ENCODE measurements at places on chromosomes 3 and 15.

GRCh38 chr15:56886363-56886931 is 32.0 kb upstream of the TCF12 start:
- no peak for DNase-seq

- DNase-seq: no peak
Observed at GRCh38 chr3:195080571-195081151, 190.3 kb downstream of the XXYLT1 start.

DNA sequence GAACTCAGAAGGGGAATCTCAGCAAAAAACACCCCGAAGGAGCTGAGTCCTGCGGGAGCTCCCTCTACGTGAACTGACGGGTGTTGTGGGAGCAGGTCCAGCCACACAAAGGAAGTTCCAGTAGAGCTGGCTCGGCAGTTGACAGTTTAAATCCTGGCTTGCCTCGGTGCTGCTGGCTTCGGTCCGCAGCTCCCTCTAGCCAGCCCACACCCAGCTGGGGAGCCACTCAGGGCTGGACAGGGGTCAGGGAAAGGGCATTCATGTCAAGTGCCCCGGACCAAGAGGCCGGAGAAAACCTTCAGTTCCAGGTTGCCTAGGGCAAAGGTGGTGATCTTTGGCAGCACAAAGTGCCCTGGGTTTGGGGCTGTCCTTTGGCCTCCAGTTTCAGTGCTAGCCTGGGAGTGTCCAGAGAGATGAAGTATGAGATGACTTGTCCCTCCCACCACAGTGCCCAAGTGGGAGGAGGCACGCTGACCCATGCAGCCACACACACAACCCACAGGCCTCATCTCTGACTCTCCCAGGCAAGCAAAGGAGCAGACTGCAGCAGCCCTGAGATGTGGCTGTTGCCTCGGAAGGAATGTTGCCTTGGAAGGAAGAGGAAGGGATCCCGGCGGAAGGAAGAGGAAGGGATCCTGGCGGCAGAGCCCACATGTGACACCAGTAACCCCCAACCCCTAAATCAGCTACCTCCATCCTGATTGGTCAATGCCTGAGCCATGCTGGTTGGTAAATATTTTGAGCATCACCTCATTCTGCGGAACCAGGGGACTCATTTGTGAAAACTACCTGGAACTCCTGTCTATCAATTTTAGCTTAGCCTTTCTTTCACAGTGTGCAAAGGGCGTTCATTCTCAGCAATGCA is 13.9 kb upstream of the ANPEP start:
- DNase-seq: no peak

GRCh38 chr3:159787794-159788205 is 200.8 kb upstream of the IL12A start:
- DNase-seq: no peak

DNA sequence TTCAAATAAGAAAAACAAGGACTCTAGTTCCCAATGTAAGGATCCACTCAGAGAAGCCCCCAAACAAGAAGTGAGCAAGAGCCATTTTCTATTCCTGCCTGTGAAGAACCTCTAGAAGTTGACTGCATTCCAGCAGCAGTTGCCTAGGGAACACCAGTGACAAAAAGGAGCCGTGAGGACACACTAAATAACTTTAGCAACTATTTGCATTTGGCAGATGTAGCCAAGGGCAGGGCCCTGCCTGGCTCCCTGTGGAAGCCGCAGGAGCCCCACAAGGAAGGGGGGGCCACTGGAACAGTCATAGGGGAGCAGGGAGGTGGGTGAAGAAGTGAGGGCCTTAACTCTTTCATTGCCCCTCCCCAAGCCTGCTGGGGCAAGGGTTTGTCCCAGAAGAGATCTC is 470.2 kb upstream of the PROK2 start:
- no peak for DNase-seq

- DNase-seq: no peak
Observed at GRCh38 chr15:31569836-31570235, 243.2 kb downstream of the KLF13 start.

- DNase-seq: no peak
Observed at GRCh38 chr15:51229907-51230330, 108.5 kb downstream of the CYP19A1 start.

DNA sequence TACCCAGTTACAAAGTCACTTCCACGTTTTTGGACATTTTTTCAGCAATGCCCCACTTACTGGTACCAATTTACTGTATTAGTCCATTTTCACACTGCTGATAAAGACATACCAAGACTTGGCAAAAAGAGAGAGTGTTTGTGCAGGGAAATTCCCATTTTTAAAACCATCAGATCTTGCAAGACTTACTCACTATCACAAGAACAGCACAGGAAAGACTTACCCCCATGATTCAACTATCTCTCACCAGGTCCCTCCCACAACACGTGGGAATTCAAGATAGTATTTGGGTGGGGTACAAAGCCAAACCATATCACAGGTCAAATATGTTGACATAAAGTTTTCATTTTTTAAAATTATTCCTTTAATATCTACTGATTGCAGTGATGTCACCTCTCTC is 16.2 kb upstream of the ABI3BP start:
- no peak for DNase-seq

GRCh38 chr3:52793702-52794611 is 639 bp upstream of the ITIH3 start:
- no peak for DNase-seq

- no peak for DNase-seq
Observed at GRCh38 chr3:73086071-73086494, 24.6 kb downstream of the EBLN2 start.

Data from NCI-H510A (cell line).